ENCODE measurements at places on chromosomes 7 and 10.

- no peak for DNase-seq
Measured at GRCh38 chr7:21948364-21948763, 2.7 kb upstream of the CDCA7L start.

GRCh38 chr7:145050415-145050814 is 214.6 kb upstream of the TPK1 start:
- DNase-seq: no peak

GRCh38 chr10:32317795-32318357 is 29.1 kb downstream of the EPC1 start:
- no peak for DNase-seq

DNA sequence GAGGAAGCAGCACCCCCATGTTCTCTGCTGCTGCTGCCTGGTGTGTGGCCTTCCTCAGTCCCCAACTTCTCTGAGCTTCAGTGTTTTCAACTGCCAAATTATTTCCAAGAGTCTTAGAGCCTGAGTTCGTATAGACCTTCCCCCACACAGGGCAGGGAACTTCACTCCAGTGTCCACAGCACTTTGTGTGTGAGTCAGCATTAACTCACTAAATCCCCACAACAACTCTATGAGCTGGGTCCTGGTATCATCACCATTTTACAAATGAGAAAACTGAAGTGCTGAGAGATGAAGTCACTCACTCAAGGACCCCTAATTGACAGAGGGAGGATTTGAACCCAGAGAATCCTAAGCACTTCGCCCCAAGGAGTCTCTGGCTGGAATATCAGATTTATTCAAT is 48.3 kb downstream of the ADCYAP1R1 start:
- peak; percentile 71 for DNase-seq

DNA sequence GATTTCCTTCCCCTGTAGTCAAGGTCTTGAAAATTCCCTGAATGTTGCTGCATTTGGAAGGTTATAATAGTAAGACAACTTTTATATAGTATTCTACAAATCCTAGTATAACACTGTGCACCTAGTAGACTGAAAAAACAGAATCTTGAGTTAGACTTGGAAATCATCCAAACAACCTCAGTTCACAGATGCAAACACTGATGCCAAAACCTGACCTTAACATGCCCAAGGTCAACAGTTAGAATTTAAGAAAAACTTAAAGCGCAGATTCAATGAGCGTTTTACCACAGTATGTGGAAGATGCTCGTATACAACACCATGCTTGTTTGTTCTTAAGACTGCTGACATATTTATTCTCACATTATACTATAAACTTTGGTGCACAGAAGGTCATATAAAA is 3.0 kb downstream of the PIP4K2A start:
- DNase-seq: no peak

DNA sequence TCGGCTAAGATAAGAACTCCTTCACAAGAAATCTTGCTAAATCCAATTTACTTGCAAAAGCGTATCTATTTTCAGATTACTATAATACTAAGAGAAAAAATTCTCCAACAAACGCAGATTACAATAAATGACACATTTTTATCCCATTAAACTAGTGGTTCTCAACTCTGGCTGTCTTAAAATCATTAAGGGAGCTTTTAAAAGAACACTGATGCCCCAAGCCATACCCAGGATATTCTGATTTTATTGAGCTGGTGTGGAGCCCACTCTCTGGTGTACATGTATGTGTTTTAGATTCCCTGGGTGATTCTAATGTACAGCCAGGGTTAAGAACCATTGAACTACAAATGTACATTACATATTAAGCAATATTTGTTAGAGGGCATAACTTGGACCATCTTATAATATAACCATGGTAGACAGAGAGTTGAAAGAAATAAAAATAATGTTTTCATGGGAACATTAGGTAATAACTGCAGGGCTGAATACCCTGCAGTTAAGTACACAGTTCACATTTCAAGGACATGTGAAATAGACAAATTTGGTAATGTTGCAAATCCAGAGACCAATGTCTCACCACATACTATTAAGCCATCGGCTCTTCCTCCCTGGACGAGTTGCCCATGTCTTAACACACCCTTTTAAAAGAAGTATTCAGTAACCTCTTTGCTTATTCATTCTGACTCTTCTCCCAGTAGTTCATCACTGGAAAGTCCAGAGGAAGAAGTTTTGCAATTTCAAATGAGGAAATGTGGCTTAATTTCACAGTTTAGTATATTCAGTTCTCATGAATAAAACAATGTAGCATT is 6.2 kb downstream of the GSAP start:
- DNase-seq: peak; percentile 73

- peak; percentile 21 for DNase-seq
Measured at GRCh38 chr10:73060738-73061635, 35.7 kb downstream of the P4HA1 start.

DNA sequence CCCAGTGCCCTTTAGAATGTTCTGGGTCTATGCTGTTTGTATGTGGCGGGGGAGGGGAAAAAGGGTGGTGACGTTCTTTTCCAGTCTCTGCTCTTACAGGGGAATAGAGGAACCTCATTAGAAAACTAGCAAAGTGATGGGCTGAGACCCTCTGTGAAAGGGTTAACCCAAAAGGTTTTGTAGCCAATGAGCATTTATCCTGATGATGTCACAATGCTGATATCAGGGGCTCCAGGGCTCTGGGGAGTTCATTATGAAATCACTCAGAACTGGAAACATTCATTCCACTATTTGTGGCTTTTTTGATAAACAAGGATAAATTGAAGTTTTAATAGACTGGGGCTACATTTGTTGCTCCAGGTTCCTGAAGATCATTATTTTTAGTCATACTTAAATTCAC is 71.7 kb downstream of the ARID5B start:
- DNase-seq: no peak

- no peak for DNase-seq
Measured at GRCh38 chr7:117243390-117243789, 79.5 kb downstream of the WNT2 start.

- DNase-seq: peak; percentile 87
Measured at GRCh38 chr10:16968416-16969041, 151.3 kb upstream of the RSU1 start.
